ENCODE measurements at places on chromosomes 5 and 9. TPM values are rescaled to one million over a fixed set of nuclear protein-coding genes. Genes with fewer than 3 reads are reported as not detected.

The RLN2 gene
- not detected for total RNA-seq

The MYMK gene
- total RNA-seq: not detected

The SLC6A19 gene
- 1.3 TPM for total RNA-seq

The DOLK gene
- total RNA-seq: 8.0 TPM

The GABRA1 gene
- total RNA-seq: not detected

The LRRC19 gene
- total RNA-seq: 0.78 TPM

The MOB3B gene
- total RNA-seq: 6.0 TPM

The CCL27 gene
- total RNA-seq: not detected

The LCN1 gene
- total RNA-seq: not detected

The PTGER4 gene
- total RNA-seq: 25.9 TPM

The RGS7BP gene
- under 0.01 TPM for total RNA-seq

The GRXCR2 gene
- total RNA-seq: not detected

The SPINK1 gene
- total RNA-seq: 3,901 TPM

The SLC34A3 gene
- not detected for total RNA-seq

The FNBP1 gene
- total RNA-seq: 17.9 TPM

The GNAQ gene
- 15.8 TPM for total RNA-seq

The DOCK2 gene
- 7.6 TPM for total RNA-seq

The SGCD gene
- total RNA-seq: 2.6 TPM

The MED10 gene
- 9.6 TPM for total RNA-seq

The LCP2 gene
- 1.6 TPM for total RNA-seq

The JADE2 gene
- 41.0 TPM for total RNA-seq

The TAF1L gene
- total RNA-seq: not detected

The WHRN gene
- total RNA-seq: 15.6 TPM

The HTR4 gene
- not detected for total RNA-seq

The TBC1D9B gene
- total RNA-seq: 69.8 TPM

The ELAVL2 gene
- not detected for total RNA-seq

All from body of pancreas (tissue), 4 donors.